Stimulated activated CD4-positive, alpha-beta T cell treated with anti-CD3 and anti-CD28 coated beads, TNF-alpha, amount 100 ng/mL, for 1 hour (primary cell): ENCODE measurements at places on chromosomes 2 and 18.

DNA sequence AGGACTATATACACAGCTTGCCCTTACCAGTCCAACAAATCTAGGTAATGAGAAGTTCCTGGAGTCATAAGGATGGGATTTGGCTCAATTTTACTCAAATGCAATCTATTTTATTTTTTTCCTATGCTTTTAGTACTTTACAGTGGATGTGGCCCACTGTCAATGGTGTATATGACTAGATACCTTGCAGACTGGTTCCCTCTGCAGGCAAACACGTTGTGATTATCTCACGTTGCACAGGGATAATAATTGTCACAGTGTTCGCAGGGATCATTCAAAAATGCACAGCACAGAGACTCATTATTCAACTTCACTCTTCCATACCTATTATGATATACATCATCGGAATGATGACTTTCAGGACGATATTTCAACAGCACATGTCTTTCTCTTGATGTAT, 359.7 kb downstream of the MBD2 start:
- DNase-seq: no peak

- no peak for DNase-seq
These were observed 36.0 kb downstream of the SETBP1 start for GRCh38 chr18:44716697-44717163.

- DNase-seq: no peak
These were observed 69.1 kb upstream of the PXDN start for GRCh38 chr2:1813371-1813770.

GRCh38 chr2:84844141-84844540, 36.7 kb downstream of the TRABD2A start:
- DNase-seq: no peak

GRCh38 chr2:178006710-178007109, 65.9 kb downstream of the PDE11A start:
- no peak for DNase-seq

- DNase-seq: no peak
These were observed 125.5 kb upstream of the UGP2 start for GRCh38 chr2:63716146-63716545.

GRCh38 chr2:85868822-85869221, 20.0 kb downstream of the ST3GAL5 start:
- DNase-seq: no peak

GRCh38 chr2:165640247-165640929, 153.7 kb downstream of the GALNT3 start:
- no peak for DNase-seq

DNA sequence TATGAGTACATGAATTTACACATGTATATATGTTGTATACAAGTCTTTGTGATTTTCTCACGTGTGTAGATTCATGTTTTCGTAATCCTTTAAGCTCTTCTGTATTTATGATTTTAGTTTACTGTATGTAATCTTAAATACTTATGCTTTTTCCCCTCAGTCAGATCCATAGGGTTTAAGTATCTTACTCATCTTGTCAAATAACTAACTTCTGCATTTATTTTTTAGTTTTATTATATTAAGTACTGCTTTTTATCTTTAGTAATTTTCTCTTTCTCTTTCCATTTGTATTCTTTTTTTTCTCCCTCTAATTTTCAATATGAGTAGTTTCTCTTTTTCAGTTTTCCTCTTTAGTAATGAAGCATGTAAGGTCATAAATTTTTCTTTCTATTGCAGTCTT, 179.4 kb downstream of the LCLAT1 start:
- DNase-seq: no peak

DNA sequence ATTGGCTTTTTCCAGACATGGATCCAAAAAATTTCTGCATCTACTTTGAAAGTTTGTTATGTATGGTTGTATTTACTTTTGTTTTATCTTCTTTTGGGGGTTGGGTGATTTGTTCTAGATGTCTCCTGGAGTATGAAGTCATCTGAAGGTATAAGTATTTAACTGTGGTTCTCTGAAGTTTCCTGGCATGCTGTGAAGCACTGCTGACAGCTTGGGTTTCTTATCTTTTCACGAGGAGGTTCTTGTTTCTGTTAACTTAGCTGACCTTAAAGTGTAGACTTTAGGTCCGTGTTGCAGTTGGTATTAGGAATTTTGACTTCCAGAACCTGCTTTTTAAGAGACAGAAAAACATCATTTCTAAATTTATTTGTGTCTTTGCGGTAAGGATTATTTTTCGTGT, 15.9 kb downstream of the GLS start:
- no peak for DNase-seq

GRCh38 chr2:123688231-123688940, 336.7 kb upstream of the CNTNAP5 start:
- no peak for DNase-seq

DNA sequence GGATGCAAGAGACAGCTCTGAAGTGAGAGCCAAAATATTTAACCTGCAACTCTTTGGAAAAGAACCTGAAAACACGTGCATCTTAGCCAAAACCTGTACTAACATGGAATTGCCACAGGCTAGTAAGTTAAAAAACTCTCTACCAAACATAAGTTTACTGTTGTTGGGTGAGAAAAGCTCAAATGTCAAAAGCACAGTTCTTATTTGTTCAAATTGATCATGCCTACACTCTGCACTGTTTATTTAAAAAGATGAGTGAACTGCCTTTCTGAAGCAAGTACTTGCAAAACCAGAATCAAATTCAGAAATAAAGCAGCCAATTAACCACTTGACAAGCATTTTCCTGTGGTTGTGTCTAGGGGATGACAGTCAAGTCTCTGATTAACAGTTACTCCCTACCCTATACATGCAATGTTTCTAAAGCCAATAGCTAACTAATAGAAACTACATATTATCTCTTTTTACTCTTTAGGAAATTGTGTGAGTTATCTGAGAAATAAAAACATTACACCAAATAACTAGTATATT, 5.6 kb downstream of the IKZF2 start:
- no peak for DNase-seq

GRCh38 chr18:36460324-36460850, 162.9 kb downstream of the FHOD3 start:
- no peak for DNase-seq

GRCh38 chr2:145253492-145253891, 733.6 kb upstream of the ZEB2 start:
- DNase-seq: no peak

- DNase-seq: no peak
These were observed 30.9 kb downstream of the CD28 start for GRCh38 chr2:203737360-203737759.

- DNase-seq: no peak
These were observed 480.0 kb upstream of the SYT4 start for GRCh38 chr18:43757273-43757672.

DNA sequence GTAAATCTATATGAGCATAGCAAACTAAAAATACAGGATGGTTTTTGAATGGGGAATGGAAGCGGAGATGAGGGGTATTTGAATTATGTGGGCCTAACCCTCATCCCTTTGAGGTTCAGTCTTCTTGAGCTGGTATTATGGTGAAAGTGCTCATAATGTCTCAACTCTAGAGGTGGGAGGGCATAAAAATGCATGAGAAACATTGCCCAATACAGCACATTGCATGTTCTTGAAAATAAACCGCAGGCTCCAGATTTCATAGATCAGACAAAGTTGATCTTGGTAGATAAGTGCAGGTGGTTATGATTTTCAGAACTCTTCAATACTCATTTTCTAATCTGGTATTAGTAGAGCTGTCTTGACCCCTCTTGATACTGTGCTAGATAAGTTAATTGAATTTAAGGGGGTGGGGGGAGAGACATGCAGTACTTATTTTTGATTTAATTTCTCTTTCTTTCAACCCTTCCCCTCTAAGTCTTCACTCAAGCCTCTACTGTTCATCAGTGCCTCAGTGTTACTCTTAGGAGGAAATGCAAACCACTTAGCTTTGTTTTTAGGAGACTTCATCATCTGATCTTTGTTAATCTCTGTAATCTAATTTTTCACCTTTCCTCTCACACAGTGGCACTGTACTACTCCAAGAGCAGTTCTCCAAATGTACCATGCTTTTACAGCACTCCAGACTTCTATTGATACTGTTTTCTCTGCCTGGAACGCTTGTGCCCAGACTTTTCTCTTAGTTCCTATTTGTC, 22.2 kb downstream of the XRCC5 start:
- no peak for DNase-seq

GRCh38 chr2:146031158-146031557, 1511.2 kb upstream of the ZEB2 start:
- DNase-seq: no peak

- DNase-seq: no peak
These were observed 69.4 kb upstream of the TTC27 start for GRCh38 chr2:32558492-32558891.

GRCh38 chr18:54742120-54742519, 86.2 kb upstream of the RAB27B start:
- no peak for DNase-seq

- no peak for DNase-seq
These were observed 479.3 kb downstream of the IRS1 start for GRCh38 chr2:226320076-226320948.

DNA sequence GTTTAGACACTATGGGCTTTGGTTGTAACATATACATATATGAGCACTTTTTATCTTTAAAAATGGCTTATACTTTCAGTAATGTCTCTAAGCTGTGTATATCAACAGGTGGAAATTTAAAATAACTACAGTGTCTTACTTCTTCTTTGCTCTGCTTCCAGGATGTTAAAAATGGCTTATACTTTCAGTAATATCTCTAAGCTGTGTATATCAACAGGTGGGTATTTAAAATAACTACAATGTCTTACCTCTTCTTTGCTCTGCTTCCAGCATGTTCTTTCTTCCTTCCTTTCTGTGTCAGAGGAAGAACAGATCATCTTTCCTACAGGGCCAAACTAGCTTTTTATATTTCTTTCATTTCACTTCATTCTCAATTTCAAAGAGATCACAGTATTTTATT, 689.6 kb downstream of the EPHA4 start:
- DNase-seq: no peak

- DNase-seq: no peak
These were observed 4.3 kb downstream of the AGPS start for GRCh38 chr2:177396703-177397460.

GRCh38 chr18:80000877-80001276, 12.5 kb upstream of the TXNL4A start:
- DNase-seq: no peak

DNA sequence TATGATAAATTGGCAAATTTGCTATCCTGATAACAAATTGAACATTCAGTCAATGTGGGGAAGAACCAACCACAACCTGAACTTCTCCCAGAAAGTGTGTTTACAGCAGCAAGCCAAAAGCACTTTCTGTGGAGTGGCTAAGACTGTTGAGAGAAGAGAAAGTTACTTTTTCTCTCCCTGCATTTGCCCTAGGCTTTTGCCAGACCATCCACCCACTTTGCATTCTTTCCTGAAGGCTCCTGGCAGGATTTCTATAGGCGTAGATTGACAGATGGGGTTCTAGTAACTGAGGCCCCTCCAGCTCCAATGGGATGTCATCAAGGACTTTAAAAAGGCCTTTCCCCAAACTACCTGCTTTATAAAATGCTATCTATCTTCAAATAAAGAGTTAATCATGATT, 215.2 kb downstream of the GULP1 start:
- DNase-seq: no peak

- DNase-seq: no peak
These were observed 19.8 kb downstream of the ORC2 start for GRCh38 chr2:200943527-200944105.

GRCh38 chr2:60445684-60446179, 107.7 kb downstream of the BCL11A start:
- DNase-seq: no peak

- DNase-seq: no peak
These were observed 137.6 kb downstream of the NCK2 start for GRCh38 chr2:105882341-105882740.

DNA sequence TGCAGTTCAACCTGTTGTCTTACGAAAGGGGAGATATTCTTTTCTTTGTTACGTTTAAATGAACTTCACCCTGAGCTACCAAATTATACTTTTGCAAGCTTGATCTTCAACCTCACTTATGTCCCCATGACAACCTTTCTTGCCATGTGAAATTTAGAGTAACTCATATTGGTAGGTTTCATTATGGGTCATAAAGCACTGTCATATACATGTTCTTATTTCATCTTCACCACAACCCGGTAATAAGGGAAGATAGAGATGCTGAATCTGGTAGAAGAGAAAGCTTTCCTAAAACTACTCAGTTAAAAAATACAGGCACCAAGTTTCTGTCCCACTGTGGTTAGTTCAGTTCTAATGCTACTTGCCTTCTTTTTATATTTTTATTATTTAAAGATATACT, 208.5 kb upstream of the NRP2 start:
- no peak for DNase-seq

DNA sequence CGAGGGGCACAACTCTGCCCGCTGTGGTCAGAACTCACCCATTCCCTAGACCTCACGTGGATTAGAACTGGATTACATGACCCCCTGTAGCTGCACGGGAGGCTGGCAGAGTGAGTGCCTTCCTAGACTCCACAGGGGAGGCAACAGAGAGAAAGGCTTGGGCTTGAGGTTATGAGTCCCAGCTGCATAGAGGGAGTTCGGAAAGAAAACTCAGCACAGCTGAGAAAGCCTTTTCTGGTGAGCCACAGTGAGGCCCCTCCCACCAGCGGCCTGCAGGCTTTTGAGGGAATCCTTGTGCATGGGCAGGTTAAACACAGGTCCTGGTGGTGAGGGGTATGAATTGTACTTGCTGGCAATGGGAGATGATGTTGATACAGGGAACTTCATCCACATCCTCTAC, 217.3 kb downstream of the FHOD3 start:
- DNase-seq: no peak

DNA sequence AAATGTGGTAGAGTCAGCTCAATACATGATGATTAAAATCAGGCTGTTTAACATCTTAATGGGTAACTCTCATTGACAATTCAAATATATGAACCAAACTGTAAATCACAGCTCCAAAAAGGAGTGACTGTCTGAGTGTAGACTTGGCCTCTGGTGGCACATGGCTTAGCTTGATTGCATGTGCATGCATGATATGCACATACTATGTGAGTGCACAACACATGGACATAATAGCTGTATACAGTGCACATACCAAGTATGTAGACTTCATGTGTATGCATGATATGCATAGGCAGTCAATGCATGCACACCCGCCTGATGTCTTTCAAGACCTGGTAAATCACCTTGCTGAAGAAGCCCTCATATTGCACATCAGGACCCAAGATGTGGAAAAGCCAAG, 252.0 kb upstream of the SOX11 start:
- DNase-seq: no peak

- no peak for DNase-seq
These were observed 86.8 kb upstream of the NEDD4L start for GRCh38 chr18:57957210-57957609.

DNA sequence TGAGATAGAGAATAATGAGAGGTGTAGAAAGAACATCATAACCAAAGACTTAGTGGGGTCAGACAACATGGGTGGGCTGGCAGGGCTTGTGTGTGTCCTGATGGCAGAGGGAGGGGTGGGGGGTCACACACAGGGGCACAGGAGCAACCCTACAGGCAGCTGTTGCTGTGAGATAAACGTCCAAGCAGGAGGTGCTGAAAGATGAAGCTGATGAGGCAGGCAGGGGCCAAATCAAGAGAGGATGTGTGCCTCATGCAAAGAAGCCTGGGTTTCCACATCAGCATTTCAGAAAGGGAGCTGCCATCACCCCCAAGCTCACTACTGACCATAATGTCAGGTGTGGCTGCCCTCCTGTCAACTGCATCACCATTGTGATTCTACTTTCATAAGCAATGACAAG, 16.0 kb upstream of the SKA1 start:
- DNase-seq: no peak

GRCh38 chr2:151946899-151947812, 118.9 kb upstream of the ARL5A start:
- no peak for DNase-seq

- no peak for DNase-seq
These were observed 127.1 kb downstream of the TNS1 start for GRCh38 chr2:217875556-217876252.
